ENCODE measurements at places on chromosomes 2 and 18.

GRCh38 chr2:73850009-73850408 is 21.2 kb downstream of the STAMBP start:
- DNase-seq = no peak

DNA sequence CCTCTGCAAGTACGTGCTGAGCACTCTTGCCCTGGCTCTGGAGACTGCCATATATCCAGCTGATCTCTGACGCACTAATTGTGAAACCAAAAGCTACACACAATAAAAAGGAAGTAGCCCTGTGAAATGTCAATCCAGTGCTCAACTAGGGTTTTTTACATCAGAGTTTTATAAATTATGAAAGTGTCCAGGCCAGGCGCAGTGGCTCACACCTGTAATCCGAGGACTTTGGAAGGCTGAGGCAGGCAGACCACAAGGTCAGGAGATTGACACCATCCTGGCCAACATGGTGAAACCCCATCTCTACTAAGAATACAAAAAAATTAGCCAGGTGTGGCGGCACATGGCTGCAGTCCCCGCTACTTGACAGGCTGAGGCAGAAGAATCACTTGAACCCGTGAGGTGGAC is 24.5 kb upstream of the PEX13 start:
- DNase-seq = no peak

DNA sequence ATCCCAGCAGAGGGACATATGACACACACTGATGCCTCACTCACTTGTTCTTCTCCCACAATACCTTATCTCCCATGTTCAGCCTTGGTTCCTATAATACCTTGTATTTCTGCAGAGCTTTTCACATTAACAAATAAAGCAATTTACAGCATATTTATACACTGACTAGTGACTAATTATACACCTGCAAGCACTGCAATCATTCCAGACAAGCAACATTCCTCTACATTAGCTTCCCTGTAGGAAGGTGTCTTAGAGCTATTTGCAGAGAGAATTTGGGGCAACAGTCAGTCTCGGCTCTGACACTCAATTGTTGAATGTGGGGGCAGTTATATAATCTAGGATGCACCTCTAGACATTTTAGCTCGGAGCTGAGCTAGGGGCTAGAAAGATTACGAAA is 9.5 kb upstream of the INSIG2 start:
- no peak for DNase-seq

DNA sequence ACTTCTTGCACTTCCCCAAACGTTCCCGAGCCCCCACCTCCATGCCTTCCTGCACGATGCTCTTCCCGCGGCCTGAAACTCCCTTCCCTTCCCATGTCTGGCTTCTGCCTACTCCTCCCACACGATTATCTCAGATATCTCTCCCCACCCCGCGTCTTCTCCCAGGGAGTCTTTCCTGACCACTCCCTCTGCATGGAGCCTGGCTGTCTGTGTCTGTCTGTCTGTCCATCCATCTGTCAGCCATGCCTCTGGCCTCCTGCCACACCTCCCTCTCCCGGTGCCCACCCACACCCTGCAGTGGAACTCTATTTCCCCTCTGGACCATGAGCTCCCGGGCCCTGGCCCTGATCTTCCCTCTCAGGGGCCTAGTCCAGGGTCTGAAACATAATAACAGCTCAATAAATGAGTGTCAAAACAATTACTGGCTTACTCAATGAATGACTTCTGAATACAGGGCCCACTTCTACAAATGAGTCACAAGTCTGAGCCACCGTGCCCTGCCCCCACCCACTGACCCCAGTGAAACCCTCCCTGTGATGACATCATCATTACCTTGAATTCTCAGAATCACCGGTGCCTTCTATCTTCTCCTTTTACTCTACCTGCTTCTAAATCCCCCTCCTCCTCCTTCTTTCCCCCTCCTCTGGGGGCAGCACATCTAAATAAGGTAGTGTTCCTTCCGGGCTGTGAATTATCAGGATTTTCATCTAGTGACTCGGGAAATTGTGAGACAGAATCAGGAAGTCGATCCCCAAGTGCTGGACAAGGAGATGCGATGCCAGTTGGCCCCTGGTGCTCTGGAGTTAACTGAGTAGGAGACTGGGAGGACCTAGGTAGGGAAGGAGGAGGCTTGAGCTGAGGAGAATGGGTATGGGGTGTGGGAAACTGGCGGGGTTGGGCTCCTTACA is 46.1 kb upstream of the PLB1 start:
- no peak for DNase-seq

DNA sequence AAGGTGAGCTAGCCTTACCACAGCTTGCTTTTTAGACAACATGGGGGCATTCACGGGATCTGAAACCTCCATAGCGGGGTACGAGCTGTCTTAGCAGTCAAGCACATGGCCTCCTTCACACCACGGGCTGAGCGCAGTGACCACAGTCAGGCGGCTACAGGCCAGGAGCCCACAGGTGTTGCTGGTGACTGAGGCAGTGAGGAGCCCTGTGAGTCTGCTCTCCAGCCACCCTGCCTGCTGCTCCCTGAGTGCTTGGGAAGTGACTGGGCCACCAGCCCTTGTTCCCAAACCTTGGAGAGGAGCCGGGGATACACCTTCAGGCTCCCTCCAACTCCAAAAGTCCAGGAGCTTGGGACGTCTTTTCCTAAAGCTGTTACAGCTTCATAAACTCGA is 418.1 kb upstream of the MYT1L start:
- no peak for DNase-seq

DNA sequence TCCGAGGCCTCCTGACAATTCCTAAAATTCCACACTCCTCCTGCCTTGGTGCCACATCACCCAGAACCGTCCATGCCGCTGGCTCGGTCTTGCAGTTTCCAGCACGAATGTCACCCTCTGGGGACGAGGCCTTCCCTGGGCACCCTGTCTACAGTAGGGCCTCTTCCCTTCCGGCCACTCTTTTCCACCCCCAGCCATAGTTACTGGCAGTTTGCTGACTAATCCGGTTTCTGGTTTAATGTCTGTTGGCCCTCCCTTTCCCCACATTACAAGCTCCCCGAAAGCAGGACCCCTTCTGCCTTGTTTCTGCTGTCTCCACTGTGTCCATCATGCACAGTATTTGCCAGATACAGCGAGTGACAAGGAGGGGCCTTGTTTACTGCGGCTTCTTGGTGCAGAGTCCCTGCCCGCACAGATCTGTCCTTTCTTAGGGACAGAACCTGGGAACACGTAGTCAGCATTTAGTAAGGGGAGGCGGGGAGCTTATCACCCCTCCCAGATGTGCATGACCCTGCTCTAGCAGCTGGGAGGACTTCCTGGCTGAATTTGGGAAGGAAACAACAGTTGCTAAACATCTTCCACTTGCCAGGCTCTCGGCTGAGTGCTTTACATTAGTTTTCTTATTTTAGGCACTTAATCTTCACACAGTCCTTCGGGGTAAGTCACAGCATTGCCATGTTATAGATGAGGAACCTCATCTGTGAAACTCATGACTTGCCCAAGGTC is 23.6 kb upstream of the CATIP start:
- no peak for DNase-seq

GRCh38 chr18:32899819-32900218 is 127.0 kb upstream of the KLHL14 start:
- DNase-seq = no peak
